Stimulated activated naive CD4-positive, alpha-beta T cell treated with Interleukin-2 at 50 U/mL for 16 hours (primary cell): ENCODE measurements at places on chromosomes 2 and 18.

DNA sequence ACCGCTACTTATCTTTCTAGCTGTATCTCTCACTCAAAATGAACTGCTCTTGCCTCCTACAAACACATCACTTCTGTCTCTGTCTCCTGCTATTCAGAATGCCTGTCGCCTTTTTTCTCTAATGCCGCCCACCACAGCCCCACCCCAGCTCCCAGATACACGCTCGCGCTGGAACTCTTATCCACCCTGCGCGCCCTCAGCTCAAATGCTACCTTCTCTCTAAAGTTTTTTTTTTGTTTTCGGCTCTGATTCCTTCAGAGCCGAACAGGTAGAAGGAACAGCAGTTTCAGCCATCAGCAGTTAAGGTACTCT, 3.9 kb upstream of the SOS1 start:
- no peak for DNase-seq

GRCh38 chr18:50662775-50663383, 103.0 kb downstream of the MAPK4 start:
- no peak for DNase-seq

- no peak for DNase-seq
These were observed 193.0 kb upstream of the NETO1 start for GRCh38 chr18:73060666-73061288.

GRCh38 chr2:166125557-166125956, 2.3 kb downstream of the SCN1A start:
- no peak for DNase-seq

DNA sequence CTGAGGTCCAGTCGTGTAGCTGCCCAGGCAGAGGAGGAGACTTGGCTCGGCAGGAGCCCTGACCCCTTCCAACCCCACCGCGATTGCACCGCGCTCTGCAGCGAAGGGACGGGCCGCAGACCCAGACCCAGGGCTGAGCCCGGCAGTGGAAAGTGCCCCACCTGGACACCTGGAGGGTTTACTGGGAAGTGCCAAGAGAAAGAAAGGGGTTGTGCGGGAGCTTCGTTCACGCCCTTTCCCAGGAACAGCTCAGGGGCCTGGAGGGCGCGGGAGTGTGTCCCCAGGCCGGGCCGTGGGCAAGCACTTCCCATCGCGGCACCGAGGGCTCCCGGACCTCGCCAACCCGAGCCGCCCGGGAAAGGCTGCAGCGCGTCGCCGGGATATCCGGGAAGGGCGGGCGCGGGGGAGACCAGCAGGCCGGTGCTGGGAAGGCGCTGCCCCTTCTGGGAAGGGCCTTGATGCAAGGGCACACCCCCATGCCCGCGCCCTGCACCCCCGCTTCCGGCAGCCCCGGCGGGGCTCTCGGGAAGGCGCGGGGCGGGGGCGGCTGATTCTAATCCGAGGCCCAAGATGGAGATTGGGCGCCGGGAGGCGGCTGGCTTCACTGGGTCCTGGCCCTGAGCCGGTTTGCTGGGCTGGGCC, 36.1 kb upstream of the MRPL33 start:
- DNase-seq: peak; percentile 45

- no peak for DNase-seq
These were observed 797 bp downstream of the ANO7 start for GRCh38 chr2:241189093-241189855.

DNA sequence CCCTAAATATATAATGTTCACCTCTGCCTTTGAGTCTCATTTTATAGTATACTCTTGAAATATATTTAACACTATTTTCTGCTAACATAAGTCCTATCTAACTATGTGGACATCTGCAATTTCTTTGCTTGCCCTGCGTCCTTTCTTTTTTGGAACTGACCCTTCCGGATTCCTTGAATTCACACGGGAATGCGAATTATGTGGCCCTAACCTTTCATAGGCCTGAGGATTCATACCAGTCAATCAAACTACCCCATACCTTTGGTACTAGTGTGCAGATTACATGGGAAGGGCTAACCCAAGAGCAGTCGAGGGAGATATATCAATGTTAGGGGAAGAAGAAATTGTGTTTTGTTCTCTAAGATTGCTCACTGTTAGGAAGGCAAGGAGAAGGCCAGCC, 56.4 kb downstream of the NRXN1 start:
- DNase-seq: no peak

DNA sequence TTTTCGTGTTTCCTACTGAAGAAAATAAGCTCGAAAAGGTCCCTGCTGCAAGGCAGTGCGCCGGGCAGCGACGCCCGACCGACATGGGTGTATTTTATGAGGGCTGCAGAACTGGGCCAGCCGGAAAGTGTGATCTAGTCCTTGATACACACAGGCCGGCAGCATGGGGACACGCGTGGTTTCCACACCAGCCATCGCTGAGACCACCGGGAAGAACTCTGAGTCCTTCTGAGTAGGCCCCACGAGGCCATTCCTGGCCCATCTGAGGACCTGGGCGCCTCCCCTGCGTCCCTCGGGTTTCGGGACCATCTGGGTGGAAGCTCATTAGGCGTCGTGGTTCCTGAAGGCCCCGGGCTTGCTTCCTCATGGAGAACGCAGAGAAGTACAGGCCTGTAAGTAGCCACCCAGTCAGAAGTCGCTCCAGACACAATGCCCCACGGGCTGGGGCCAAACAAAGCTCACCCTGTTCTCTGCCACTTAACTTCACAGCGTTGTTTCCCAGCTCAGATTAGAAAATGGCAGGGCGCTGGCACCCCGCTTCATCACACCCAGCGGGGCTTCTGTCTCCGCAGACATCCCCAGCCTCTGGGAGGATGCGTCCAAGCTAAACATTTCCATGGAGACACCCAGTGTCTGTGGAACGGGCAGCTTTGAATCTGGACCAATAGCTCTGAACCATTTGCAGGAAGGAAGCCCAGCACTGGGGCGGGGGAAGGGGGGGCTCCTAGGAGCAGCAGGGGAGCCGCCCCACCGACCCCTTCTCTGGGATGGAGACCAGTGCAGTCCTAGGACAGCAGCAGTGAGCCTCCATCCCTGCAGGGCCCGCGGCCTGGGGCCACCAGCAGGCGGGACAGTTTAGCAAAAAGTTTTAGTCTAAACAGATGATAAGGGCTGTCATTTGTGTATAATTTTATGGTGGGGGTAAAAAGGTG, 2.4 kb downstream of the NFATC1 start:
- no peak for DNase-seq

DNA sequence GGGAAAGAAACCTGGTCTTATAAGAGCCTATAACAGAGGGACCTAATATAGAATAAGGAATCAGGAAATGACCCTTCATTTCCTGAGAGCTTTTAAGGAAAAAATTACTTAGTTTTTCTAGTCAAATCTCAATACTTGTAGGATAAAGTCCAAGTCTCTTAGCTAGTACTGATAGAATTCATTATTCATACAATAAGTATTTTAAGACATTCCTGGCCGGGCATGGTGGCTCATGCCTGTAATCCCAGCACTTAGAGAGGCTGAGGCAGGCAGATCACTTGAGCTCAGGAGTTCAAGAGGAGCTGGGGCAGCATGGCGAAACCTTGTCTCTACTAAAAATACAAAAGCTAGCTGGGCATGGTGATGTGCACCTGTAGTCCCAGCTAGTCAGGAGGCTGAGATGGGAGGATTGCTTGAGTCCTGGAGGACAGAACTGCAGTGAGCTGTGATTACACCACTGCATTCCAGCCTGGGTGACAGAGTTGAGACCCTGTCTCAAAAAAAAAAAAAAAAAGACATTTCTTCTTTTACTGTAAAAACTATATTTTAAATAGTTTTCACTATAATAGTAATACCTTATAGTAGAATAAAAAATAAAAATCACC, 3.2 kb downstream of the RAB3GAP1 start:
- DNase-seq: no peak

GRCh38 chr2:81304154-81304830, 999.7 kb upstream of the LRRTM1 start:
- DNase-seq: no peak

- no peak for DNase-seq
These were observed 124.2 kb downstream of the BCL2L11 start for GRCh38 chr2:111244864-111245263.

- no peak for DNase-seq
These were observed 262.9 kb upstream of the CDH2 start for GRCh38 chr18:28439870-28440269.

- DNase-seq: peak; percentile 57
These were observed 34.2 kb upstream of the EN1 start for GRCh38 chr2:118881490-118882129.

DNA sequence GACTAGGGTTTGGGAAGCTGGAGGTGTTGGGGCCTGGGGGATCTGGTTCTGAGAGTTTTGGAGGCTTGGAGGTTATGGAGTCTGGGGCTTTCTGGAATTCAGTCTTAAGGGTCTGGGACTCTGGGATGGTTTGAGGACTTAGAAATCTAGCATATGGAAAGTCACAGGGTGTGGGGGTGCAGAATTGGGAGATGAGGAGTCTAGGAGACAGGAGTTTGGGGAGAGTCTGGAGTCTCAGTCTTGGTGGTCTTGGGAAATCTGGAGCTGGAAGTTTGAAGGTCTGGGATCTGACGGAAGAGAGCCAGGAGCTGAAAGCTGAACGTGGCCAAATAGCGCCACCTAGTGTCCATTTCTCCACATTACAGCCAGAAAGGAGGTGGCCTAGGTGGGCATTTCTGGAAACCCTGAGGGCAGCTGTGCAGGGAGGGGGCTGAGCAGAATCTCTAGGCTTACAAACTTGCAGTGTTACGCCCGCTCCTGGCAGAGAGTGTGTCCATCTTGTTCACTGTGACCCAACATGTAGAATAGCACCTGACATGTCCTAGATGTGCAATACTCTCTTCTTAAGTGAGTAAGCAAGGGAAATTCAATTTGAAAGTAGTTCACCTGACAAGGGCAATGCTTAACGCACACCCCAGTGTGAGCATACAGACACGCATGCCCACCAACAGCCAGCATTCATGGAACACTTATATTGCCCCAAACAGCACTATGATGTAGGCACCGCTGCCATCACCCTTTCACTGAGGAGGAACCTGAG, 204.8 kb downstream of the TFCP2L1 start:
- peak; percentile 17 for DNase-seq

DNA sequence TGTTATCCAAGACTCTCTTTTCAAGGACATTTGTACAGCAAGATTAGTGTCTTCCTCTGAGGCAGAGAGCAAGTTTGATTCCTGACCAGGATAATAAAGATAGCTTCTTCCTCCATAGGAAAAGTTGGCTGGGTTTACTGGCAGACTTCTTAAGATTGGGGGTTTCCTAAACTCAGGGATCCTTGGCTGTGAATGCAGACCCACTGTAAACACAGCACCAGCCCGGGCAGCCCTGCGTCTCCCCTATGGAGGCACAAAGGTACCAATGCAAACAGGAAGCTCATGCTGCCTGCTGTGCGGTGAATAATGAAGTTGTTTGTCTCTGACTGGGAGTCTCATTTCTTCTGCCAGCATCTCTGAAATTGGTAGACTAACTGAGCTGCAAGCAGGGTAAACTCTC, 96.2 kb upstream of the ARHGAP28 start:
- DNase-seq: no peak

- DNase-seq: no peak
These were observed 453.2 kb upstream of the PIK3C3 start for GRCh38 chr18:41501848-41502247.

DNA sequence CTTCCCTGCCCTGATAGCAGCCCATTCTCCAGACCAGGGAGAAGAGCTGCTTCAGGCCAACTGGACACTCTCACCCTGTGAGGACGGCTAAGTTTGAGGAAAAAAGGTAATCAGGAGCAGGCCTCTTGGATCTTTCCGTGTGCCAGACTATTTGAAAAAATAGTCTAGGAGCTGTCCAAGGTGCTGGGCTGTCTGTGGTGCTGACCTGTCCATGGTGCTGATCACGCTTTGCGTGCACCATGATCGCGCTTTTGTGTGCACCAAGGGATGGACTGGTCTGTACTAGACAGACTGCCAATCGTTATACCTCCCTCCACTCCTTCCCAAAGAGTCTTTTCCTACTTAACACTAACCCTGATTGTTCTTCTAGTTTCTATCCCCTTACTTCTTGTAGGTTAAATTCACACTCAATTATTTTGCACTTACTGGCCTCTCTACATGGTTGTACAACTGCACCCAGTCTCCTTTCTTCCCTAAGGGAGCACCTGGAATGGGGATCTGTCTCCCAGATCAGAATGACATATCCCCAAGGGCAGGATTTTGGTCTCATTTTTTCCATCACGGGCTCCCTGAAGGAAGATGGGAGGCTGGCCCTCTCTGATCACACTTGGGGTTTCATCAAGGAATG, 295.4 kb downstream of the CELF4 start:
- DNase-seq: no peak

DNA sequence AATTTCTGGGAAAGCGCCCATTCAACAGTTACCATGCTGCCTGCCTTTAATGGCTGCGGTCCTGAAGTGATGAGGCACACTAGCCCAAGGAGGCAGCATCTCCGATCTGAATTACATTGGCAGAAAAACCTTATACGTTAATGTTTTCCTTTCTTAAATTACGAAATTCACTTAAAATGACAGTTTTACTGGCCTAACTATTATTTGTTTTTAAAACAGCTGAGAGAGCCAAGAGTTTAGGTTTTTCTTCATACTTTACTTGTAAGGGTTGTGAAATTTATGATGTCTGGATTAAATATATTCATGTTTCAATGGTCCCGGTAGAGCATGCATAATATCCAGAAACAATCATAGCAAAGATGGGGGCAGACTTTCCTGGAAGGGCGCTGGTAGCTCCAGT, 115.2 kb upstream of the REV1 start:
- no peak for DNase-seq

- no peak for DNase-seq
These were observed 12.2 kb downstream of the RNASEH1 start for GRCh38 chr2:3545788-3546478.

- DNase-seq: no peak
These were observed 105.4 kb upstream of the LCLAT1 start for GRCh38 chr2:30341500-30342267.

GRCh38 chr18:48669180-48669675, 130.4 kb downstream of the CTIF start:
- DNase-seq: no peak

DNA sequence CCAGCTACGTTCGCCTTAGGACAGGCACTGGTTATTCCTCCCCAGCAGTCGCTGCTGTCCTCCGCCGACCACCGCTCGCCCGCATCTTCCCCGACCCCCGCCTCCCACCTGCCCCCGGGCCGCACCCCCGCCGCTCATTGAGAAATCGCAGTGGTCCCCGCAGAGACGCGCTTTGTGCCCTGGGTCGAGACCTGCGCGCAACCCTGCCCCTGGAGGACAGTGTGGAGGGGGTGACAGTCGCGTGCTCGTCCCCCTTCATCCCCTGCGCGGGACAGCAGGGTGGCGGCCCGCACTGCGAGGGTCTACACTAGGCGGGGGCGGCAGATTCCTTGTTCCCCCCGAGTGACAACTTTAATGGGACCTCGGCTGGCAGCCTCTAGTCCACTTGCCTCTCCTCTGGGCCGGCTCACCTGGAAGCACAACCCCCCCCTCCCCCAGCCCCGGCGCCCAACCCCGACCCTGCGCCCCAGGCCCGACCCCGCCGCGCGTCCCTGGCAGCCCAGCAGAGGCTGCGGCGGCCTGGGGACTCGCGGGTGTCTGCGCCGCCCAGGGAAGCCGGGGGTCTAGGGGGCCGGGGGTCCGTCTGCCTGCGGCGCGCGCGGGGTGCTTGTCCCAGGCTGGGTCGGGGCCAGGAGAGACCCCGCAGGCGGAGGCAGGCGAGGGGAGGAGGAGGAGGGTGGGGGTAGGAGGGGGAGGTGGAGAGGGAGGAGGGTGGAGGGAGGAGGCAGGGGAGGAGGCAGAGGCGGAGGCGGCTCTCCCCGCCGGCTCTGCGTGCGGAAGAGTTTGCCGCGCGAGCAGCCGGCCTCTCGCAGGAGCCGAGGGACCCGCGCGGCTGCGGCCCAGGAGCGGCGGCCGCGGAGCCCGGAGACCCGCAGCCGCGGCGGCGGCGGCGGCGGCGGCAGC, at the start of gene NPAS2:
NPAS2 (plus strand) TSS at position 770 of the 903 bp plus-strand sequence. CDS start 84,616 bp downstream, outside the sequence.
- no peak for DNase-seq
